Immature natural killer cell (primary cell): ENCODE measurements at places on chromosomes 11 and 22. TPM values are rescaled to one million over a fixed set of nuclear protein-coding genes. Genes with fewer than 3 reads are reported as not detected.

DNA sequence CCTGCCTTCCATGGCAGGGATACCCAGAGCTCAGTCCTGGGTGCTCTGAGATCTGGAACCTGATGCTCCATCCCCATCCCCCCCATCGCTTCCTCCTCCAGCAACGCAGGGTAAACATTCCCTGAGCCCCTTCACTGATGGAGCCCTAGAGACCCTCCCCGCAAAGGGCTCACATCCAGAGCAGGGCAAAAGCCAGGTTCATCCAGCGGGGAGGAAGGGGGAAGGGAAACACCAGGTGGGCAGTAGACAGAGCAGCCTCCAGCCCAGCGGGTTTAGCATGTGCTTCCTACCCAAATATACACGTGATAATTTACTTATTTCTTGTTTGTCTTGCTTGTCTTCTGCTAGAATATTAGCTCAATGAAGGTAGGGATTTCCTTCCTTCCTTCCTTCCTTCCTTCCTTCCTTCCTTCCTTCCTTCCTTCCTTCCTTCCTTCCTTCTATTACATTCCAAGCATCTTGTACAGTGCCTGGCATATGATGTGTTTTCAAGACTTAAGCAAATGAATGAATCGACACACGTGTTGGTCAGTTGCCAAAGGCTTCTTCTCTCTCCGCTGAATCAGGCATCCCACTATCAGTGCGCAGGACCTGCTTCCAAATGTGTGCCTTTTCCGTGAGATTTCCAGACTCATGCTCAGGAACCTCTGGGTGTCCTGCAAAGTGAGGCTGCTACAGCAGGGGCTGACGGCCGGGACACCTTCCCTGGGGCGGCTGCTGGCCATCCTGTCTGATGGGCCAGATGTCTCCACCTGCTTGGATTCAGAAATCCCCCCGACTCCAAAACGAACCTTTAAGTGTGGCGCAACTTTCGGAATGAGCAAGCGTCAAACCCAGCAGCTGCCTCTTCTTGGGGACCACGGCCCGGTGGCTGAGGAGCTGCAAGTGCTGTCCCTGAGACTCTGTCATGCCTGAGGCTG lies 955.1 kb downstream of the BRD1 start:
- no peaks in the 10 kb centered on the region for H3K4me1 ChIP-seq
- no peak overlapping the region for H3K27ac ChIP-seq
- peaks cover 2% of the 10 kb centered on the region for H3K27me3 ChIP-seq
- DNase-seq: no peak
- no peak overlapping the region for H3K4me3 ChIP-seq

- DNase-seq: no peak
- no peak overlapping the region for H3K27ac ChIP-seq
- H3K36me3 ChIP-seq: peaks cover 3% of the 10 kb centered on the region
- peaks cover 10% of the 10 kb centered on the region for H3K4me1 ChIP-seq
These were observed 10.0 kb upstream of the CD5 start for GRCh38 chr11:61092280-61092766.

DNA sequence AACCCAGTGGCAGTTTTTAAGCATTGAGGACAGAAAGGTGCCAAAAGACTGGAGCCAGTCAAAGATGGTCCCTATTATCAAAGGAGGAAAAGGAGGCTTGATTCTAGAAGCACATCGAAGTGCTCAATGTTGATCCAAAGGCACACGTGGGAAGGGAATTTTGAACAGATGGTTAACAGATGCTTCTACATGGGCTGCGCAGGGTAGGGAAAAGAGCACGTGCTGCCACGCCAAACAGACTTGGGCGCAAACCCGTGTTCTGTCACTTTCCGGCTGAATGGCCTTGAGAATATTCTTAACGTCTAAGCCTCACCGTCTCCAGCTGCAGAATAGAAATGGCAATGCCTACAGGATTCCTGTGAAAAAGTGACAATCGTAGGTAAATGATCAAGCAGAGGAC lies 217.9 kb upstream of the MTNR1B start:
- H3K4me1 ChIP-seq: no peaks in the 10 kb centered on the region
- H3K4me3 ChIP-seq: no peak overlapping the region
- no peak for DNase-seq
- H3K36me3 ChIP-seq: no peaks in the 10 kb centered on the region

- DNase-seq: no peak
- H3K4me1 ChIP-seq: no peaks in the 10 kb centered on the region
- no peaks in the 10 kb centered on the region for H3K36me3 ChIP-seq
- H3K27me3 ChIP-seq: no peaks in the 10 kb centered on the region
- no peak overlapping the region for H3K4me3 ChIP-seq
These were observed 20.8 kb downstream of the NTM start for GRCh38 chr11:131391176-131391575.

- peaks cover 1% of the 10 kb centered on the region for H3K27me3 ChIP-seq
- H3K4me1 ChIP-seq: peaks cover 43% of the 10 kb centered on the region
- no peak for DNase-seq
- H3K36me3 ChIP-seq: no peaks in the 10 kb centered on the region
These were observed 9.8 kb downstream of the CD82 start for GRCh38 chr11:44575288-44575672.

GRCh38 chr11:77725433-77725832 lies 87.8 kb upstream of the CLNS1A start:
- H3K4me1 ChIP-seq: peaks cover 13% of the 10 kb centered on the region
- H3K27ac ChIP-seq: no peak overlapping the region
- H3K36me3 ChIP-seq: peaks cover 17% of the 10 kb centered on the region
- H3K4me3 ChIP-seq: no peak overlapping the region

DNA sequence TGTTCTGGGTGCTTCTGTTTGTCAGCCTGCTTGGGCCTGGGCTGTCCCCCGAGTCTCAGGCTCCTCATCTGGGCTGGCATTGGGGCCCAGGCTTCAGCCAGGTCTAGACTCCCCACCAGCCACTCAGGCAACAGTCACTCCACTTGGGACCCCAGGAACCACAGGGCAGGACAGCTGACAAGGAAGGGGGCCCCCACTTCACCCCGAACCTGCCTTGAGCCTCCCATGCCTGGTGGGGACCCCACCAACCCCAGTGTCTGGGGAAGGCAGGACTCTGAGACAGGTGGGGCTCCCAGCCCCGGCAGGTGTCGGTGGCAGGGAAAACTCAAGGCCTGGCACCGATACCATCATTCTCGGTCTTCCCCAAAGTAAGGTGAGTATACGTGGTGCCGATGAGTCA lies 11.7 kb upstream of the LTO1 start:
- H3K4me3 ChIP-seq: no peak overlapping the region
- H3K4me1 ChIP-seq: peaks cover 10% of the 10 kb centered on the region
- peaks cover 6% of the 10 kb centered on the region for H3K27me3 ChIP-seq
- DNase-seq: no peak
- no peaks in the 10 kb centered on the region for H3K36me3 ChIP-seq

- H3K27me3 ChIP-seq: peaks cover 4% of the 10 kb centered on the region
- peaks cover 38% of the 10 kb centered on the region for H3K4me1 ChIP-seq
- no peak overlapping the region for H3K27ac ChIP-seq
- DNase-seq: no peak
- no peaks in the 10 kb centered on the region for H3K36me3 ChIP-seq
These were observed 1.3 kb upstream of the CAT start for GRCh38 chr11:34437224-34438125.

- H3K36me3 ChIP-seq: no peaks in the 10 kb centered on the region
- peaks cover 1% of the 10 kb centered on the region for H3K27me3 ChIP-seq
- DNase-seq: no peak
- peaks cover 17% of the 10 kb centered on the region for H3K4me1 ChIP-seq
These were observed 222.5 kb downstream of the TBC1D22A start for GRCh38 chr22:46984751-46985506.

DNA sequence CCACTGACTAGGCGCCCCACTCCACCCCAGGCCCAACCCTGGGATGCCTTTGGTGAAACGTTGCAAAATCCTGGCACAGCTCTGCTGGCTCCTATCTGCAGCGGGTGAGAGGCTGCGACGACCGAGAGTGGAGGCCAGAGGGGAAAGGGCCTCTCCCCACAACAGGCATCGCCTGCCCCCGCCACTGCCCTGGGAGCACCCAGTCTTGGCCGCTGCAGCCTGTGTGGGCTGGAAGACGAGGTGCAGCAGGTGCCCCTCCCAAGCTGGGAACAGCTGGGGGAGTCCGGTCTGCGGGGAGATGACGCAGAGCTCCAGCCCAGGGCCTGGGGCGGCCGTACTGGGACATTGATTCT lies 4.2 kb upstream of the PIM3 start:
- no peak for DNase-seq
- peaks cover 6% of the 10 kb centered on the region for H3K27me3 ChIP-seq
- no peak overlapping the region for H3K27ac ChIP-seq
- H3K4me3 ChIP-seq: no peak overlapping the region

- DNase-seq: no peak
- no peaks in the 10 kb centered on the region for H3K27me3 ChIP-seq
- no peaks in the 10 kb centered on the region for H3K4me1 ChIP-seq
- no peak overlapping the region for H3K27ac ChIP-seq
- H3K4me3 ChIP-seq: no peak overlapping the region
These were observed 120.5 kb downstream of the PGR start for GRCh38 chr11:101008961-101009689.

DNA sequence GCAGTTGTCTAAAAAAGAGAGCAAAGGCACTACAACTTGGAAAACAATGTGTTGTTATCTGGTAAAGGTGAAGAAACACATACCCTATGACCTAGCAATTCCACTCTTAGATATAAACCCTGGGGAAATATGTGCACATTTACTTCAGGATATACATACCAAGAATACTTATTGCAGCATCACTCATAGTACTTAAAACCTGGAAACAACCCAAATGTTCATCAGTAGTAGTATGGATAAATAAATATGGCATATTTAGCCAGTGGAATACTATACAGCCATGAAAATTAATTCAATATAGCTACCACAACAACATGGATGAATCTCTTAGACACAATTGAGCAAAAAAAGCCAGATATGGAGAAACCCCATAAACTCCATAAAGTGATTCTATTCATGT lies 26.1 kb upstream of the MICAL2 start:
- H3K36me3 ChIP-seq: no peaks in the 10 kb centered on the region
- DNase-seq: no peak
- no peak overlapping the region for H3K27ac ChIP-seq
- peaks cover 9% of the 10 kb centered on the region for H3K27me3 ChIP-seq

DNA sequence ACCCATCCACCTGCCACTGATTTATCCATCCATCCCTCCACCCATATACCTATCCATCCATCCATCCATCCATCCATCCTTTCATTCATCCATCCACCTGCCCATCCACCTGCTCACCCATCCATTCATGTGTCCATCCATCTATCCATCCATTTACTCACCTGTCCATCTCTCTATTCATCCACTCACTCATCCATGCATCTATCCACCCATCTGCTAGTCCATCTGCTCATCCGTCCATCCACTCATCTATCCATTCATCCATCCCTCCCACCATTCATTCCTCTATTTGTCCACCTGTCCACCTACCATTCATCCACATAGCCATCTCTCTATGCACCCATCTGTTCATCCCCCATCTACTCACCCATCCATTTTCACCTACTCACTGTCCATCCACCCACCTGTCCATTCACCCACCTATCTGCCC lies 48.6 kb upstream of the CCDC188 start:
- no peak overlapping the region for H3K27ac ChIP-seq
- peaks cover 2% of the 10 kb centered on the region for H3K27me3 ChIP-seq
- H3K36me3 ChIP-seq: no peaks in the 10 kb centered on the region
- no peaks in the 10 kb centered on the region for H3K4me1 ChIP-seq
- H3K4me3 ChIP-seq: no peak overlapping the region

GRCh38 chr11:1876361-1877063 lies 15.2 kb downstream of the PRR33 start:
- no peak for DNase-seq
- no peak overlapping the region for H3K4me3 ChIP-seq
- peaks cover 5% of the 10 kb centered on the region for H3K27me3 ChIP-seq
- H3K36me3 ChIP-seq: no peaks in the 10 kb centered on the region

- H3K4me3 ChIP-seq: peak overlapping the region; percentile 51
- DNase-seq: no peak
- H3K27ac ChIP-seq: no peak overlapping the region
- H3K36me3 ChIP-seq: peaks cover 5% of the 10 kb centered on the region
These were observed 125.3 kb upstream of the B3GAT1 start for GRCh38 chr11:134537296-134537695.

DNA sequence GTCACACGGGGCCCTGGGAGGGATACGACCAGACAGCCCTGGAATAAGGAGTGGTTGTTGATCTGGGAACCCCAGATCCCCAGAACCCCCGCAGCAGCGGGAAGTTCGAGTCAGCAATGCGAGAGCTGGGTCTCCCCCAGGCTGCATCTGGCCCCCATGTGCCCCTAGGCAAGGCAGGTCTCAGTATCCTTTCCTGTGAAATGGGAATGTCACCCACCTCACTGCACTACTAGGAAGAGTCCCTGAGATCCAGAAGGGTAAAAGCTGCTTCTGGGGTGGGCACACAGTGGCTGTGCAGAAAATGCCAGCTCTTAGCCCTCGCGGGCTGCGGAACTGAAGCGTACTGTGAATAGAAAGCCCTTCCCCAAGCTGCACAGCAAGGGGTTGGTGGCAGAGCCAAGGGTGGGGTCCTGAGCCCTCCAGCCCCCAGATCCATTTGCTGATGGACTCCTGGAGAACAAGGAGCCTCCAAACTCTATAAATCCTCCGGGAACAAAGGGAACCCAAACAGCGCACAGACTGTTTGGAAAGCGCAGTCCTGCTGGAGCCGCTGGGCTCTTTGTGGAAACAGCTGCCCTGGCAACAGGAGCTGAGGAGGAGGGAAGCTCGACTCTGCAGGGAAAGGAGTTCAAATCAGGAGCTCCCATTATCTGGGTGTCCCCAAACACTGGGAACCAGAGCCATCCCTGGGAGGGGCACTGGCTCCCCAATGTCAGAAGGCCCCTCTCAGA lies 68.2 kb upstream of the SHISAL1 start:
- peaks cover 7% of the 10 kb centered on the region for H3K27me3 ChIP-seq
- no peak overlapping the region for H3K4me3 ChIP-seq
- H3K27ac ChIP-seq: no peak overlapping the region

Gene OR52D1
- polyA plus RNA-seq: not detected

Gene CLDN5
- not detected for polyA plus RNA-seq

Gene PRPF19
- 8.9 TPM for polyA plus RNA-seq

Gene PHLDA2
- not detected for polyA plus RNA-seq

Gene TSSK2
- not detected for polyA plus RNA-seq

Gene APOA5
- polyA plus RNA-seq: not detected

Gene SUSD2
- 0.14 TPM for polyA plus RNA-seq

Gene OR2AG1
- polyA plus RNA-seq: not detected
